GM04503 (cell line): ENCODE measurements at places on chromosomes 1 and 21.

DNA sequence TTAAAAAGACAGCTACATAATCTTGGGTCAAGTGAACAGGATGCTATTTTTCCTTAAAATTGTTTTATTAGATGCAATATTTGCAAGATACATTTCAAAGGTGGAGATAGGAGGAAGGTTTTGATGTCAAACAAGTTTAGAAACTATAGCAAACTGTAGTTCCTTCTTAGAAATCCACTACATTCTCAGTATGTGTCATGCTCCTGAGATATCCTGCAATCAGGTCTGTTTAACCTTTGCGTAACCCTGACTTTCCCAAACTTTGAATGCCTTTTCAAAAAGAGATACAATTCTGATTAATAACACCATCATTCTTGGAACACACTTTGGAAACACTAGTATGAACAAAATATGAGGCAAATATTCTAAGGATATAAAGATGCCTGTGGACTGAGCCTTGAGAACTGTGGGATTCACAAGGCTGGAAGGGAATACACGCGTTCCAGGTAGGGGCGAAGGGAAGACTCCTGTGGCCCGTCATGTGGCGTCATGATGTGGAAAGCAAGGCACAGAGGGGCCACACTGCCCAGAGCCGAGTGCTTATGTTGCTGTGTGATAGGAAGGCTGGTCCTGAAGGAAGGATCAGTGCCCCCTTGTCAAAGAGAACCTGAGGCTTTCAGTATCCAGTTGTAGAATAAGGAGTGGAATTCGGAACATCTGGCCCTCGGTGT, 19.6 kb upstream of the TARBP1 start:
- no peak for DNase-seq

DNA sequence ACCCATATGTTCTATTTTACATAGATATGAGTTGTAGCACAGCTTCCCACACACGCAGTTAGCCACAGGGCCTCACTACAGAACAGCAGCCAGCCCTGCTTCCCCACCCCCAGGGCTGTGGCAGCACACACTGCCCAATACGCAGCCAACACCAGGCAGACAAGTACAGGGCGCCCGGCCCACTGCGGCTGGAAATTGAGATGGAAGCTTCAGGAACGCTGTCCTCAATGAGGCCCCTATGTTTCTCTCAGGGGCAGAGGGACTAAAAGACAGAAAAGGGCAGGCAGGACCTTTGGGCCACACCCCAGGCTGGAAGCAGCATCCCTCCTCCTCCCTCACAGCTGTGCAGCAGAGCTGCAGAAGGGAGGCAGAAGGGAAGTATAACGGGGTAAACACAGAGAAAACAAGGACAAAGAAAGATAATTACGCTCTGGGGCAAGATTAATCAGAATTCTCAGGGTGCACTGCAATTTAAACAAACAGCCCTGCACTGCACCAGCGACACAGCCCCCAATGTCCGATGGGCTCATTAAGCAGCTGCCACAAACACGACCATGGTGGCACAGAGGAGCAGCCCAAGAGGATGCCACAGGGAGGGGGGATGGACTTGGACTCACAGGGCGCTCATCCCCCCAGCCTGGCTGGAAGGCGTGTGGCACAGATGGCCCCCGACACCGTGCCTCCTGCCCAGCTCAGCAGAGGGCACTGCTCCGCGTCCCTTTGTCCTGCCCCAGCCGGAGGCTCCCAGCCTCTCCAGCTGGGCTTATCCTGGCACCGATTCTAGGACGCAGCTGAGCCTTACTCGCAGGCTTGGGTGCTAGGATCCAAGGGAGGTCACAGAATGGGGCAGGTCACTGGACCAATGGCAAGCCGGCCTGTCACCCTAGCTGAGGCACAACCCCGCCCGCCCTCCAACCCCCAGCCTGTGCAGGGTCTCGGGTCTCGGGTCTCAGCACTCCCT, 14.2 kb downstream of the WDR4 start:
- no peak for DNase-seq

- DNase-seq: no peak
Measured at GRCh38 chr1:1349256-1350012, at the start of gene DVL1. TSS of gene DVL1 (minus strand) at chr1:1349418. CDS start at chr1:1349065, 353 bp downstream.

GRCh38 chr1:80894921-80895320, 905.8 kb upstream of the ADGRL2 start:
- no peak for DNase-seq

- no peak for DNase-seq
Measured at GRCh38 chr1:171476829-171477228, 8.5 kb upstream of the PRRC2C start.

DNA sequence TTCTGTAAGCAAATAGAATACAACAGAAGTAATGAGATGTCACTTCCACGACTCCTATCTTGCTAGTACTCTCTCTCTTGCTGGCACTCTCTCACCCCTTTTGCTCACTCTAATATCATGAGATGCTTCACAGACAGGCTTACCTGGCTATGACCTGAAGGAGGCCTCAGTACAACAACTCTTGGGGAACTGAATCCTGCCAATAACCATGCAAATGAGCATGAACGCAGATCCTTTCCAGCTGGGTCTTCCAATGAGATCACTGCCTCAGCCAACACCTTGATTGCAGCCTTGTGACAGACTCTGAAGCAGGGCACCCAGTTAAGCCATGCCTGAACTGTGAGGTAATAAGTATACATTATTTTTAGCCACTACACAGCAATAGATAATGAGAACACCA, 53.1 kb upstream of the ADAR start:
- no peak for DNase-seq

DNA sequence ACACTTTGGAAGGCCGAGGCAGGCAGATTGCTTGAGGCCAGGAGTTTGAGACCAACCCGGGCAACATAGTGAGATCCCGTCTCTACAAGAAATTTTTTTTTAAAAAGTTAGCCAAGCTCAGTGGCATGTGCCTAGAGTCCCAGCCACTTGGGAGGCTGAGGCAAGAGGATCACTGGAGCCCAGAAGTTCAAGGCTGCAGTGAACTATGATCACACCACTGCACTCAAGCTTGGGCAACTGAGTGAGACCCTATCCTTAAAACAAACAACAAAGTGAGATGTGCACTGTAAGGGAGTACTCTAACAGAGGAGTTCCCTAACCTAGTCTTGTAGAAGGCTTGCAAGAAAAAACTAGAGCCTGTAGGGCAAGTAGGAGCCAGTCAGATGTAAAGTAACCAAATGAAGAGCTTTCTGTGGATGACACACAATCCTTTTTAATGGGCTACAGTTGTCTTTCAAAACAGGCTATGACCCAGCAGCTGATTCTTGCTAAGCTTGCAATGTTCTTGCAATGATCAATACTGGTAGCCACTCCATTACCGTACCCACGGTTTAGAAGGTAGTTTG, 38.0 kb upstream of the SRP9 start:
- DNase-seq: no peak

DNA sequence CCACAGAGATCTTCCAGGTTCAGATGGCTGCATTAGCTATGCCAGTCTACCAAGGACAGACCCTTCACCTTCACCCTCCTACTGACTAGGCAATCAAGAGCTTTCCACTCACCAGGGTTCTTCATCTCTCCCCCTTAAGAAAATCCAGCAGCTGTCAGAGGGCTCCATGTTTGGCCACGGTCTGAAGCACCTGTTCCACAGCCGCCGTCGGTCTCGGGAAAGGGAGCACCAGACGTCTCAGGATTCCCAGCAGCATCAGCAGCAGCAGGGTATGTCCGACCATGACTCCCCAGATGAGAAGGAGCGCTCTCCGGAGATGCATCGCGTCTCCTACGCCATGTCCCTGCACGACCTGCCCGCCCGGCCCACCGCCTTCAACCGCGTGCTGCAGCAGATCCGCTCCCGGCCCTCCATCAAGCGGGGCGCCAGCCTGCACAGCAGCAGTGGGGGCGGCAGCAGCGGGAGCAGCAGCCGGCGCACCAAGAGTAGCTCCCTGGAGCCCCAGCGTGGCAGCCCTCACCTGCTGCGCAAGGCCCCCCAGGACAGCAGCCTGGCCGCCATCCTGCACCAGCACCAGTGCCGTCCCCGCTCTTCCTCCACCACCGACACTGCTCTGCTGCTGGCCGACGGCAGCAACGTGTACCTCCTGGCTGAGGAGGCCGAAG, 13.8 kb downstream of the TMCC2 start:
- DNase-seq: no peak

DNA sequence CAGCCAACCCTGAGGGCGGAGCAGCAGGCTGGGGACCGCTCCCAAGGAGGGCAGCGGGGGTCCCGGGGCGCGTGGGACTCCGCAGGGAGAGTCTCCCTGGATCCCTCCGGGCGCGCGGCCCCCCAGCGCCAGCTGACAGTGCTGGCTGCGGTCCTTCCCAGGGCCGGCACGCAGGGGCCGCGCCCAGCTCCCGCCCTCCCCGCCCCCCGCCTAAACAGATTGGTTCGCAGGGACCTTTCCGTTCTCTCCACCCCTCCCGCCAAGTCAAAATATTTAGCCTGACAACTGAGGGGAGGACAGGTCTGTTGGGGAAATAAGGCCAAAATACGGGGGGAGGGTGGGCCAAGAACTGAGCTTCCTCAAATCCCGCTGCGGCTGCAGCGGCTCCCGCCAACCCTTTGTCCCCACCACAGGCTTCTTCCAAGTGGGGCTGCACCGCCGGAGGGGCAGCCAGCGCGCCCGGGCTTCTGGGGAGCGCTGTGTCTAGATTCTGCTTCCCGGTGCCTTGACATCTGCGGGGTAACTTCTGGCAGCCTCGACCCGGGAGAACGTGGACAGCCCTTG, at the start of gene INSRR:
Gene INSRR, minus strand, starts transcription at position 159 of the 564 bp plus-strand sequence. CDS start 496 bp downstream, outside the sequence.
- DNase-seq: no peak

GRCh38 chr1:197141575-197141974, 4.9 kb downstream of the ASPM start:
- no peak for DNase-seq
